Stimulated activated CD8-positive, alpha-beta memory T cell treated with anti-CD3 and anti-CD28 coated beads, Interleukin-4, amount 100 ng/mL, for 4 hours (primary cell): ENCODE measurements at places on chromosomes 11 and 22.

DNA sequence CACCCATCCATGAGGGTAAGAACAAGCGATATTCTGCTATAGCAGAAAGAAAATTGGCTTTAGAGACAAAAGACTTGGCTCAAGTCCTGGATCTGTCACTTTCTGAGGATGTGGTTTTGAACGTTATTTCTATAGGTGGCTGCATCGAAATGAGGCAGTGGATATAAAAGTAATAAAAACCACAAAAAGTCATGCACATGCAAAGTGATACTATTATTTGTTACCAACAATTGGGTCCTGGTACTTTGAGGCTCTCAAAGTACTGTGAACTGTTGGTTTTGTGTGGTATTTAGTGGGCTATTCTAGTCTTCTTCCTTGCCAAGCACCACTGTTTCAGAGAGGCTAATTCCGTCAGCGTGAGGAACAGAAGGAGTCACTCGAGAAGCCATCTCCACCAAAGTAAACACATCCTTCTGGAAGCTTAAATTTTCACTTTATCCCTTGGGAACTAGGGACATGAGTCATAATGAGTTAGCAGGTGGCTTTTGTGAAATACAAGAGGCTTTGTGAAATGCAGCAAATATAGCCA is 13.1 kb downstream of the UBASH3B start:
- DNase-seq, result no peak

GRCh38 chr22:50547263-50547985 is 1.7 kb downstream of the KLHDC7B start:
- DNase-seq, result no peak

- no peak for DNase-seq
These were observed 52.8 kb downstream of the AHNAK start for GRCh38 chr11:62493801-62494200.

- no peak for DNase-seq
These were observed 31.9 kb downstream of the ATG13 start for GRCh38 chr11:46649180-46649738.

DNA sequence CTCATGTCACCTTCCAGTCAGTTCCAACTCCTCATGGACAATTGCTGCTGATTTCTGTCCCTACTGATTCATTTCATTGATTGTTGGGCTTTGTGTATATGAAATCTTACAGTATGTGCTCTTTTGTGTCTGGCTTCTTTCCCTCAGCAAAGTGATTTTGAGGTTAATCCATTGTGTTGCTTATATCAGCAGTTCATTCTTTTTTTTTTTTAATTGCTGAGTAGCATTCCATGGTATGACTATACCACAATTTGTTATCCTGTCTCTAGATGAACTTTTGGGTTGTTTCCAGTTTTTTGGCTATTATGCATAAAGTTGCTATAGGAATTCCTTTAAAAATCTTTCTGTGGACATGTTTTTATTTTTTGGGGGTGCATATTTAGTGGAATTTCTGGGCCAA is 59.9 kb downstream of the NXPE1 start:
- DNase-seq, result no peak

- no peak for DNase-seq
These were observed 26.8 kb downstream of the CLDN25 start for GRCh38 chr11:113806406-113806805.

DNA sequence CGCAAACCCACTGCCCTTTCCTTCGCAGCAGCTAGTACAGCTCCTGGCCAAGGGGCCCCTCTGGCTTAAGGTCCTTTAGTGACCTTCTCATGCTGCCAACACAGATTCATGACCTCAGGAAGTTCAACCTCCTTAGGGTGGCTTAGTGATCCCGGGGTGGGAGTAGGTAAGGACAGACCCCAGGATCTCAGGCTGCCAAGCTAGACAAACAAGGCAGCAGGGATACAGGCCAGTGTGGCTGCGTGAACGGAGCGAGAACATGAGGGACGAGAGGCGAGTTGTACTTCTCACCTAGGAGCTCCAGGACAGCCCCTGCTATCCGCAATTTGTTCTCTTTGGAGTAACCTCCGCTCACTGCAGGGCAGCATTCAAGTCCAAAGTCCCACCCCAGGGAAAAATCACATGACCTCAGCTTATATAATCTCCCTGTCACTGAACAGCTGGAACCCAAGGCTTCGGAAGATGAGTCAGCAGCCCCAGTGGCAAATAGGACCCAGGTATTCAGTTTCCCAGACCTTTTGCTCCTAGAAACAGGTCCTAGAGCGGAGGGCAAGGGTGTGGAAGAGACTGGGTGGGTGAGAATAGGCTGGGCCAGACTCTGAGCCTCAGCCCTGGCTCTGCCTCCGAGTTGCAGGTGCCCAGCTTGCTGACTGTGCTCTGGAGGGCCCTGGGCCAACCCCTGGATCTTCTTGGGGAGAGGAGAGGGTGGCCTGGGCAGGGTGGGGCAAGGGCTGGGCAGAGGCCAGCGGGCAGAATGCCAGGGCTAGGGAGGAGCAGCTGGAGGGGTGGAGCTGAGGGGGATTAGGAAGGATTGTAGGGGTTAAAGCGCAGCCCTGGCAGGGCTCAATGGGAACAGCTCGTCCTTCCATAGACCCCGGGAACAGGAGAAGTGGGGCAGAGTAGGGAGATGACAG is 13.1 kb downstream of the USP2 start:
- no peak for DNase-seq

GRCh38 chr11:69320326-69320725 is 26.4 kb downstream of the MYEOV start:
- no peak for DNase-seq

- DNase-seq, result no peak
These were observed at the start of gene DEUP1 for GRCh38 chr11:93330446-93330984. Gene DEUP1, plus strand, starts transcription at chr11:93330742. Its CDS starts 1,518 bp downstream, at chr11:93332260.

- no peak for DNase-seq
These were observed 189.3 kb upstream of the MTMR2 start for GRCh38 chr11:96113193-96113681.

DNA sequence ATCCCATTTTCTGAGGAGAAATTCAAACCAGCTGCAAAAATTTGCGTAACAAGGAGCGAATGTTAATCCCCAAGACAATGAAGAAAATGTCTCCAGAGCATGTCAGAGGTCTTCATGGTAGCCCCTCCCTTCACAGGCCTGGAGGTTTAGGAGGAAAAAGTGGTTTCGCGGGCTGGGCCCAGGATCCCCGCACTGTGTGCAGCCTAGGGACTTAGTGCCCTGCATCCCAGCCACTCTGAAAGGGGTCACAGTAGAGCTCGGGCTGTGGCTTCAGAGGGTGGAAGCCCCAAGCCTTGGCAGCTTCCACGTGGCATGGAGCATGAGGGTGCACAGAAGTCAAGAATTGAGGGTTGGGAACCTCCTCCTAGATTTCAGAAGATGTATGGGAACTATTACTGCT is 87.4 kb downstream of the BRD1 start:
- DNase-seq, result no peak

DNA sequence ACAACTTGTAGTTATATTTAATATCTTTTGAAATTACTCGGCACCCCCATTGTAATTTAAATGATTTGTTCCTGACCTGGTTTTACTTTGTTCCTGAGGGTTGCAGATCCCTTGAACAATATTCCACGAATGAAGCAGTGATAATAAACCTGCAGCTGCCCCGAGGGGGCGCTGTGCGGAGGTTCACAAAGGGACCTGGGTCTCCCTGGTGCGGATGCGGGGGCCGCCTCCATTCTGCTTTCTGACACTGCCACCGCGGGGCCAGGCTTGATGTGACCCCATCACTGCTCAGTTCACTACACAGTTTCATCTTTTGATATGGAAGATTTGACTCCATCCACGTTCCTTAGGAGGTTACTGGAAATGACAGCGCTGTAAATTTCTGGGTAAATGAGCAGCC is 62.9 kb upstream of the PRODH start:
- DNase-seq, result no peak

DNA sequence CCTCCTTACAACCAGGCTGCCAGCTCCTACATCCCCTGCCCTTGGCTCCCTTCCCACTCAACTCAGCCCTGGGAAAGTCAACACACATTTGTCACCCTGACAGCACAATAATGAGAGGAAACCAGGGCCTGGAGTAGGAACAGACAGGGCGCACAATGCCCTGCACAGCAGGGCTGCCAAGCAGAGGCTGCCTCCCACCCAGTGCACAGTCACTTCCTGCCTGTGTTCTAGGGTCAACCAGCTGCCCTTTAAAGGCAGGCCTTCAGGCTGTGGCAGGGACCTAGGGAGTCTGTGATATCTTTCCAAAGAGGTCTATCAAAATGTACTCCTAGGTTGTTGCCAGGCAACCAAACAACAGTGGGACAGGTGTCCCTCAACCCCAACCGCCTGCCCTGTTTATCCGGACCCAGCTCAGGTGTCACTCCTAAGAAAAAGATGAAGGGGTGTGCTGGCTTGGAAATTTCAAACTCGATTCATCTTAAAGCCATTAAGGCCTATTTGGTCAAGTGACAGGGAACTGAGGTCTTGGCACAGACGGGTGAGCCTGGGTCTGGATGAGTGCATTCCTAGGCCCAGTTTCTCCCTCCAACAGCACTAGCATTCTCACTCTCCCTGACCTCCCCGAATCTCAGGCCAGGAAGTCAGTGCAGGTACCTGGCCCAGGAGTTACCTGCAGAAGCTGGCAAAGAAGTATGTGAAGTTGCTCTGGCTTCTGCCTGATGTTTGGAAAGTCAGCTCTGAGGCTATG is 110.3 kb upstream of the PITPNB start:
- no peak for DNase-seq

DNA sequence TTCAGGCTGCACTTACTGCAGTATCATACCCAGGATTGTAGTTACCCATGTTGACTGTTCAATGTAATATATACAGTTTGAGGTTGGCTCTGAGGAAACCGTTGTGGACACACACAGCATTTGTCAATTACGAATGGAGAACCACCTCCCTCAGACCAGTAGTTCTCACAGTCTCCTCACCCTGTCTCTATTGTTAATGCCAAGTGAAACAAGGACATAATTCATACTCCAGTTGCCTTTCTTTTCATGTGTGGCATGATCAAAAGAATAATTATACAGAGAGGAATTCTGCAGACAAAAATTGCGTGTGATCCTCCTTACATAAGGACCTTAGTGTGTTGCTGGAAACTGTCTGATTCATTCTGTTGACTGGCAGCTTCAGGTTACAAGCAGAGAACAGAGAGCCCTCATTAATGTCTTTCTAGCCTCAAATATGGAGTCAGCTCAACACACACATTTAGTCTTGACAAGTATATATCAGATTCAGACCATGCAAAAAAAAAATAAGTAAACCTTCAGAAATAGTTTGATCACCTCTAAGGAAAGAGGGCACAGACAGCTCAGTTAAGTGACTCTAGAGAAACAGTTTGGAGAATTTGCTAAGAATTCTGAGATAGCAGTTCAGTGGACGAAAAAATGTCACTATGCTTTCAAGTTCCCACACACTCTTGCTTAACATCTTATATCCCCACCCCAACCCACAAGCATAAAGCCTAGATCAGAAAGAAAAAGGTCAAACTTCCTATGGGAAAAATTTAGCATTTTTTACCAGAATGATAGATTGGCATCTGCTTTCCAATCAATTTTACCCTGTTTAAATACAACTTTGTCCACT is 96.1 kb downstream of the MAML2 start:
- no peak for DNase-seq

GRCh38 chr22:41562461-41562860 is 1.7 kb downstream of the CSDC2 start:
- no peak for DNase-seq

DNA sequence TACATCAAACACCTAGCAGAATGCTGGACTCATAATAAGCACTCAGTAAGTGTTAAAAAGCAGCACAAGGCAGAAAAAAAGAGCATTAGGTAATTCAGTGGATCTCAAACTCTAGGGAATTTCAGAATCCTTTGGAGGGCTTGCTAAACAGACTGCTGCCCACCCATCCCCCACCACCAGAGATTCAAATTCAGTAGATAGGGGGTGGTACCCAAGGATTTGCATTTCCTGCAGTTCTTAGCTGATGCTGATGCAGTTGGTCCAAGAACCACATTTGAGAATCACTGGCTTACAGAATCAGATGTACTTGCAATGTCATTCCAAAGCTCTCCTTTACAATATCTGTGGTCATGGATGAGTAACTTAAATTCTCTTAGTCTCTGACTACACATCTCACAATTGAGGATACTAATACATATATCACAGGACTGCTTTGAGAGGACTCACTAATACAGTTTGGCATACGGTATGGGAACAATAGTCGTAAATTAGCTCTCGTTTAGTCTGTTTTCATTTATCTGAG is 664.5 kb downstream of the KCNA4 start:
- no peak for DNase-seq

GRCh38 chr11:86232556-86232955 is 12.0 kb upstream of the EED start:
- DNase-seq, result no peak

DNA sequence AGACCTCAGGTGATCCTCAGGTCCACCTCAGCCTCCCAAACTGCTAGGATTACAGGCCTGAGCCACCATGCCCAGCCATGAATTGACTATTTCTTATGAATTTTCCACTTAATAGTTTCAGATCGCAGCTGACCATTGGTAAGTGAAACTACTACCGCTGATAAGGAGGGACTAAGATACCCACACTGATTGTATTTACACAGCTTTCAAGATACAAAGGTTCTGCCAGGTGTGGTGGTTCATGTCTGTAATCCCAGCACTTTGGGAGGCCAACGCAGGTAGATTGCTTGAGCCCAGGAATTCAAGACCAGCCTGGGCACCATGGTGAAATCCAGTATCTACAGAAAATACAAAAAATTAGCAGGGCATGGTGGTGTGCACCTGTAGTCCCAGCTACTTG is 3.9 kb downstream of the CHEK2 start:
- DNase-seq, result no peak

- DNase-seq, result no peak
These were observed 37.6 kb downstream of the CNTF start for GRCh38 chr11:58659910-58660570.

DNA sequence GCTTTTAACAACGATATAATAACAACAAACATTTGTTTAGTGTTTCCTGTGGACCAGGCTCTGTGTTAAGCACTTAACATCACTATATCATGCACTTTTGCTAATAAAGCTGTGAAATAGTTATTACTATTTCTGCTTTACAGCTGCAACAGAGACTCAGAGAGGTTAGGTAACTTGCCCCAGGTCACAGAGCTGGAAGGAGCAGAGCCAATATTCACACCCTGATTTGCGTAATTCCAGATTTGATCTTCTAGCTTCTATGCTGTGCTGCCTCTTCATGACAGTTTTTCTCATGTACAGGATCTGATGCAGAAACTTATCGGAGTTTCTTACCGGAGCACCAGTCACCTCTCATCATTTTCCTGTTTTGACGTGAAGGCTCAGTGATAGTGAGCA is 33.6 kb upstream of the EHF start:
- no peak for DNase-seq

- no peak for DNase-seq
These were observed 26.5 kb upstream of the KRTAP5-7 start for GRCh38 chr11:71500601-71501021.

GRCh38 chr11:78441956-78442355 is 24.3 kb upstream of the GAB2 start:
- no peak for DNase-seq

- DNase-seq, result no peak
These were observed 5.8 kb downstream of the MYOD1 start for GRCh38 chr11:17725174-17725573.

GRCh38 chr11:63599211-63600122 is 14.8 kb downstream of the PLAAT3 start:
- no peak for DNase-seq

GRCh38 chr11:68498903-68499883 is 38.6 kb downstream of the PPP6R3 start:
- DNase-seq, result no peak

GRCh38 chr11:107203656-107204055 is 185.4 kb upstream of the GUCY1A2 start:
- DNase-seq, result no peak

GRCh38 chr11:832529-833113 is at the start of gene CD151:
Gene CD151, plus strand, starts transcription at chr11:832952. Its CDS starts 3,118 bp downstream, at chr11:836070.
- DNase-seq, result no peak
